Stomach (tissue), 19 donors: ENCODE measurements at places on chromosomes 6 and 20. TPM values are rescaled to one million over a fixed set of nuclear protein-coding genes. Genes with fewer than 3 reads are reported as not detected.

- no peaks in the 10 kb centered on the region for H3K27me3 ChIP-seq
- no peaks in the 10 kb centered on the region for H3K4me1 ChIP-seq
- H3K4me3 ChIP-seq: no peak overlapping the region
- H3K27ac ChIP-seq: no peak overlapping the region
- no peak for DNase-seq
- H3K36me3 ChIP-seq: no peaks in the 10 kb centered on the region
Observed at GRCh38 chr6:82415820-82416219, 52.2 kb downstream of the TPBG start.

DNA sequence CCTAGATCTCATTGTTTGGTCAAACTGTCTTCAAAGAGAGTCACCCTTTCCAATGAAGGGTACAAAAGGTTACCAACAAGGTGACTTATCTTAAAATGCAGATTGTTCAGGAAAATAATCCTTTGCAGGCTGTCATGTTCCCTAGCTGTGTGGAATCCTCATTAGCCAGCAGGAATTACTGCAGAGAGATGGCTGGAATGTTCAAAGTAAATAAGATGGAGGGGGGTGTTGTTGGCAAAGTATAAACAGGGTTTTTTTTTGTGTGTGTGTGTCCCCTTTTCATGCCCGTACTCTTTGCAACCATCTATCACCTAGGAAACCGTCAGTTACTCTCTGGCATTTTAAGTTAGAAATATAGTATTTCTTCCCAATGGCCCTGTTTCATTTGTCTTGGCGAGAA lies 6.5 kb downstream of the NEDD9 start:
- no peaks in the 10 kb centered on the region for H3K36me3 ChIP-seq
- peaks cover 14% of the 10 kb centered on the region for H3K4me1 ChIP-seq
- peak overlapping the region; percentile 18 for H3K27ac ChIP-seq
- no peak overlapping the region for H3K4me3 ChIP-seq
- no peaks in the 10 kb centered on the region for H3K27me3 ChIP-seq

DNA sequence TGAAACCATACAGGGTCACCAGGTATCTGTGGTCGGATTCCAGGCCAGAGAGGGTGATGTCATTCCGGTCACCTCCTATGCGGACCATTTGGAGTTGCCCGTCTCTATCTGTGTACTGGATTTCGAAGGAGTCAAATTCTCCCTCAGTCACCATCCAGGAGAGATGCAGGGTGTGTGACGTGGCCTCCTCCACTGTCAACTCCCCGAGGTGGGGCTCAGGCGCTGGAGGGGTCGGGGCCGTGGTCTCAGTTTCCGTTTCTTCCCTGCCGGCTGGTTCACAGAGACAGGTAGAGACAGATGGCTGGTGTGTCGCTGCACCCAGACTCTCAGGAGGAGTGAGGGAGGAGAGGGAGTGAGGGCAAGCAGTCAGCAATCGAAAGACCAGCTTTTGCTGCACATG lies 30.7 kb downstream of the CYP21A2 start:
- H3K36me3 ChIP-seq: peaks cover 3% of the 10 kb centered on the region
- H3K27ac ChIP-seq: no peak overlapping the region
- DNase-seq: no peak
- H3K27me3 ChIP-seq: no peaks in the 10 kb centered on the region
- no peak overlapping the region for H3K4me3 ChIP-seq

DNA sequence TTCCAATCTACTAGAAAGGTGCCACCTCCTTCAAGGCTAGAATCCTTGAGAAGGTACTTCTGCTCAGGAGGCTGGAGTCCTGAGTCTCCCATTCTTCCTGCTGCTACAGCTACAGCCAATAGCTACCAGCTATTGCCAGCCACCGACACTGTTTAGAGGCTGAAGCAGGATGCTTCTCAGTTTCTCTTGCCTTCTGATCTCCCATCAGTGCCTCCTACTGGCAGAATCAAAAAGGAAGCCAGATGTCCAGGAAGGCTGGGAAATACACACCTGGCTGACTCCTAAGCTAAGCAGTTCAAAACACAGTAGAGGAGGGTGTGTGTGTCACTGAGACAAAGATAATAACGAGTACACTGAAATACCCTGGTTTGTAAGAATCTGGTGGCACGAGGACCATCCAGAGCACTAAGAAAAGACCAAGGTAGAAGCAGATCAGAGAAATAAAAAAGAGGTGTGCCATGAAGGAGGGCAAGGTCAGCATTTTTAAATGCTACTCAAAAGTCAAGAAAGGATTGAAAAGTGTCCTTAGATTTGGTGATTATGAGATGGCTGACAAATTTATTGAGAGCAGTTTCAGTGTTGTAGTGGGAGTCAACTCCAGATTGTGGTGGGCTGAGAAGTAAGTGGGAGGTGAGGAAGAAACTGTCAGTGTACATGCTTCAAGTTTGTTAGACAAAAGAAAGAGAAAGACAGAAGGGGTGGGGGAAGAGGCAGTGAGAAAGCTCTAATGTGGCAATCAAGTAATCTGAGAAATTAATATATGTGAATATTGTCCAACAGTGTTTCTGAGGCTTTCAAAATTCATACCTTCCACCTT lies 2.3 kb upstream of the HLA-DMA start:
- DNase-seq: peak; percentile 56
- H3K4me3 ChIP-seq: no peak overlapping the region
- H3K4me1 ChIP-seq: peaks cover 41% of the 10 kb centered on the region
- no peak overlapping the region for H3K27ac ChIP-seq
- H3K27me3 ChIP-seq: no peaks in the 10 kb centered on the region

DNA sequence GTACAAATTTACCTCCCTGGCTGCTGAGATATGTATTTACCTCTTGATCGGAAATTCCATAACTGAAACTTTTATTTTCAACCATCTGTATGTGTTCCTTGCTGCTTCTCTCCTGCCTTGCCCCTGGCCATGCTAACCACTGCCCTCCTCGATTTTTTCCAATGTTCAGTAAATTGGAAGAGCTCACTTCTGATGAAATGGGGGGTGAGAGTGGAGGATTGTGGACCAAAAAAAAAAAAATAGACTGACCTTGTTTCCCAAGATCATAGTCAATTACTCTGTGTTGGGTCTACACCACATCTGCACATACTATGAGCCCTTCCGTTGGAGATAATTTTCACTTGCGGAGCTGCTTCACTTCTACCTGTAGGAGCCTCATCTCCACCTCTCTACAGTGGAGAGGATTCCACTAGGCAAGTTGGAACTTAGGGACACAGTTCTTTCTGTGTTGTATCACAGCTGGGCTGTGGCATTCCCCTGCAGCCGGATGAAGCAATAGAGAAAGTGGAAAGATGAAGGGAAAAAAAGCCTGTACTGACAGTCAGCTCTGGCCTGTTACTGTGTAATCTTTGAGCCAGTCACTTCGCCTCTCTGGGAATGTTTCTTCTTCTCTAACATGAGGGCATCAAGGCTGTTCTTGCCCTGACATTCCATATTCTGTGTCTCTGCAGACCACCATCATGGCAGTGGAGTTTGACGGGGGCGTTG lies 1.6 kb downstream of the PSMB9 start:
- no peaks in the 10 kb centered on the region for H3K27me3 ChIP-seq
- H3K27ac ChIP-seq: peak overlapping the region; percentile 99
- no peak for DNase-seq
- H3K4me1 ChIP-seq: peaks cover 38% of the 10 kb centered on the region
- no peak overlapping the region for H3K4me3 ChIP-seq
- peaks cover 11% of the 10 kb centered on the region for H3K36me3 ChIP-seq

- DNase-seq: no peak
- no peaks in the 10 kb centered on the region for H3K36me3 ChIP-seq
- H3K4me3 ChIP-seq: no peak overlapping the region
- peaks cover 8% of the 10 kb centered on the region for H3K4me1 ChIP-seq
- no peak overlapping the region for H3K27ac ChIP-seq
Observed at GRCh38 chr6:12238219-12238618, 51.9 kb upstream of the EDN1 start.

DNA sequence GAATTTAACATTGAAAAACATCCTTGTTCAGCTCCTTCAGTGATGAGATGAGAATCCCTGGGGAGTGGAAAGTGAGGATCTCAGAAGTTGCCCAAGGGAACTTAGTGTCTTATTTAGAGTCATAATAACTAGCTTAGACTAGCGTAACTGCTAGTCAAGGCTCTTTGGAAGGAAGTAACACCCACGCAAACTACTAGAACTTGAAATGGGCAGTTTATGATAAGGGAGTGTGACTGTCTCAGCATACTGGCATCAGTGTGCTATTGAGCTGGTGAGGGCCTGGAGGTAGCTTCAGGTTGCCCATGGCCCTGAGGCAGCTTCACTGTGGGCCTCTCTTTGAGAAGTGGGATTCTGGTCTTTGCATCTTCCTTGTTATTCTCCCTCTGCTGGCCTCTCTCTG lies 40.1 kb downstream of the SLX4IP start:
- no peak overlapping the region for H3K27ac ChIP-seq
- no peaks in the 10 kb centered on the region for H3K27me3 ChIP-seq
- H3K36me3 ChIP-seq: no peaks in the 10 kb centered on the region
- no peaks in the 10 kb centered on the region for H3K4me1 ChIP-seq
- DNase-seq: no peak
- H3K4me3 ChIP-seq: no peak overlapping the region

- H3K36me3 ChIP-seq: no peaks in the 10 kb centered on the region
- H3K4me3 ChIP-seq: no peak overlapping the region
Observed at GRCh38 chr6:161903584-161904212, 629.8 kb upstream of the AGPAT4 start.

DNA sequence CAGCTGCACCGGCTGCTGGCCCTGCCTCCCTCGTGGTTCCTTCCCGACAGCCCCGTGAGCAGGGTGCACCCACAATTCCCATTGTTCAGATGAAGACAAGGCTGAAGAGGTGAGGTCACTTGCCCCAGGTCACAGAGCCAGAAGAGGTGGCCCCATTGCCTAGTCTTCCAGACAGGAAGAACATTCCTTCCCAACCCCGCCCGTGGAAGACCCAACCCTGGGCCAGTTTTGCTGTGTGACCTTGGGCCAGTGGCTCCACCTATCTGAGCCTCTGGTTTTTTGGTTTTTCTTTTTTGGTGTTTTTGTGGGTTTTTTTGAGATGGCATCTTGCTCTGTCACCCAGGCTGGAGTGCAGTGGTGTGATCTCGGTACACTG lies 61.7 kb downstream of the RIPOR3 start:
- no peak overlapping the region for H3K27ac ChIP-seq
- no peak overlapping the region for H3K4me3 ChIP-seq
- no peaks in the 10 kb centered on the region for H3K36me3 ChIP-seq

DNA sequence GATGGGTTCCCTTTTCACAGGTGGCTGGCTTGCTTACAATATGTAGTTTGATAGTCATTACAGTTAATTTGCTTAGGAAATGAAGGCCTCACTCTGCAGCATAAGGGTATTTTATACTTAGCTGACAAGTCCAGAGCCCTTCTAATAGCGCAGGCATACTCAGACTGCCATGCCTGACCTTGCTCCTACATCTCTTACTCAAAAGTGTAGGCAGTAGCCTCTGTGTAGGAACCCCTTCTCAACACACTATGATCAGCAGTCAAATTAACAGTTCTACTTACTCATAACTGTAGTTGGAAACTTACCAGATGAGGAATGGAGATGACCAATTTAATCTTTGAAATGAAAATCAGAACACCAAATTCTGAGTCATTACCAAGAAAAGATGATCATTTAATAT lies 373.5 kb downstream of the TBC1D32 start:
- no peaks in the 10 kb centered on the region for H3K4me1 ChIP-seq
- no peak overlapping the region for H3K4me3 ChIP-seq
- H3K27me3 ChIP-seq: no peaks in the 10 kb centered on the region
- no peak overlapping the region for H3K27ac ChIP-seq
- no peak for DNase-seq
- H3K36me3 ChIP-seq: no peaks in the 10 kb centered on the region

Gene TFEB
- polyA plus RNA-seq: 14.0 TPM

Gene C6orf58
- not detected for polyA plus RNA-seq

Gene HBS1L
- 28.2 TPM for polyA plus RNA-seq
